ENCODE measurements at places on chromosomes 5 and 9.

GRCh38 chr5:884345-885126 is 8.1 kb downstream of the BRD9 start:
- DNase-seq, result no peak

GRCh38 chr5:7347377-7347776 is 48.6 kb upstream of the ADCY2 start:
- DNase-seq, result no peak

- DNase-seq, result no peak
Measured at GRCh38 chr5:6517510-6517909, 68.9 kb downstream of the UBE2QL1 start.

DNA sequence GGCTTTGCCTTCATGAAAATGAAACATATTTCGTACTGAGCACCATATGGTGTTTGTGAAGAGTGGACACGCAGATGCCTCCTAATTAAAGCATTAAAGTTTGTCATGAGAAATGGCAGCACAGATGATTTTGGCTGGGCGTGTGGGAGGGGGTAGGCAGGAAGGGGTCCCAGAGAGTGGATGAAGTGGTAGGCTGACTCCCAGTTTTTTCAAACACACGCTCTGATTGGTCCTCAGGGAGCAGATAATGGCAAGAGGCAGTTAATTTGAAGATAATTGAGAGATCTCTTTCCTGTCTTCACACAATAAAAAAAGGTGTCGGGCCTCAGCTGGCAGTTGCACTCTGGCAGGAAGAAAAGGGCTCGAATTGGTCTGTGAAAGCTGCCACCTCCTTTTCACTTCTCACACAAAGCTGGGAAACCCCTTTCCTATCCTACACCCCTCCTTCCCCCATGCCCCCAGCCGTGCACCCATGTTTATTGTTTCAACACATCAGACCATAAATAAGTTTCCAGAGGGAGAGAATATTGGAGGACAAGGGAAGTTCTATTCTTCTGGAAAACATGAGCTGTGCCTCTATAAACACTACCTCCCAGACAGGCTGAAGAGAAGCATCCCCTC is 429.6 kb downstream of the ARHGEF28 start:
- DNase-seq, result no peak

- no peak for DNase-seq
Measured at GRCh38 chr9:89409466-89409865, 88.4 kb downstream of the SEMA4D start.

DNA sequence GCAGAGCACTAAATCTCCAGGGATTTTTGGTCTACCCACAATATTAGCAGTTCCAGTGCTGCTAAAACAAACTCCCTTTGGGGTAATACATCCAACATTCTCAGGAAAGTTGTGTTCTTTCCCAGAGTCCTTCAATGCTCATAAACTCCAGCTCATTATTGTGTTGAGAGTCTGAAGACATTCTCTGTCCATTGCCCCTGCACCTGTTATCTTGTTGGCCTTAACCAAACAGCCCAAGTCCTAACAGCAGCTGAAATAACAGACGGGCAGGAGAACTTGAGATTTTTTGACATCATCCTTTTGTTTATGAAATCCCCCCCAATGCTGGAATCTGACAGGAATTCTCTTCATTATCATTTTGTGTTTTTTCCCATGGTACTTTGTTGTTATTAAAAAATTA is 110.8 kb downstream of the PAPPA start:
- DNase-seq, result no peak

- DNase-seq, result no peak
Measured at GRCh38 chr9:127867356-127868277, 9.9 kb downstream of the AK1 start.

DNA sequence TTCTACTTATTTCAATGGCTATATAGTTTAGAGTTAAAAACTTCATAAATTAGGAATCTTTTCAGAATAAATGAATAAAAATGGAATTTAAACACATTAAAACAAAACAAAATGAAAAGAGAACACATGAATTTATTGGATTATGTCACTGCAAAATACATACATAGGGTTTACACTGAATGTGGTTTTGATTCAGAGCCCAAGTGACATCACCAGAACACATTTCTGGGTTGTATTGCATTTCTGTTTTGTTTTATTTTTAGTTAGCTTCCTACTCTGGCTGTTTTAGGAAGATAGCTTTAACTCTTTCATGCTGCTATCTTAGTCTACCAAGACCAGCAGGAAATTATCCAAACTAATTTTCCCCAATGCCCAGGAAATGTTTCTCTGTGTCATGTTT is 1935.0 kb downstream of the EFNA5 start:
- DNase-seq, result no peak

GRCh38 chr5:39137819-39138451 is 63.7 kb upstream of the RICTOR start:
- DNase-seq, result no peak

GRCh38 chr9:128175726-128176125 is 15.6 kb downstream of the CIZ1 start:
- DNase-seq, result no peak

DNA sequence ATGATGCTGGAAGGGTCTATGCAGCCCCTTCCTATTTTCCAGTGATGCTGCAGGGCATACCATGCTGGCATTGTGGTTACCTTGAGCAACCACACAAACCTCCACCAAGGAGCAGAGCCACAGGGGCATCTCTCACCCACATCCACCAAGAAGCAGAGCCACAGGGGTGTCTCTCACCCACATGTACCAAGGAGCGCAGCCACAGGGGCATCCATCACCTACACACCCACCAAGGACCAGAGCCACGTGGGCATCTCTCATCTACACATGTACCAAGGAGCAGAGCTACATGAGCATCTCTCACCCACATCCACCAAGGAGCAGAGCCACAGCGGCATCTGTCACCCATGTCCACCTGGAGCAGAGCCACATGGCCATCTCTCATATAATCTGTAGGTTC is 8.8 kb upstream of the GM2A start:
- DNase-seq, result no peak

- DNase-seq, result no peak
Measured at GRCh38 chr5:133658327-133658726, 46.0 kb upstream of the FSTL4 start.

- DNase-seq, result no peak
Measured at GRCh38 chr9:28082671-28083070, 509.4 kb upstream of the C9orf72 start.

DNA sequence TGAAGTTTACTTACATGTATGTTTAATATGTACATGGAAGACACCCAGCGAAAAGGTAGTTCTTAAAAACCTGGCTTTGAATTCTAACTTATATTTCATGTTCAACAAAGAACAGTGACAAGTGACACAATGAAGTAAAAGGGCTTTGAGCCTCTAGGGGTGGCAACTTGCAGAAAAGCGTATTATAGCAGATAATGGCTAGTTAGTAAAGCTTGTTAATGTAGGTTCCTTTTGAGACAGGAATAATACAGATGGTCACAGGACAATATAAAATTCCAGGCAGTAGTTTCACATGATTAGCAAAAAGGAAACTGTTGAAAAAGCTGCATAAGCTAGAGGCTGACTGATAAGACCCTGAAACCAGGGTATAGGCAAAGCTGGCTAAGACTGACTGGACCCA is 132.4 kb upstream of the FTMT start:
- DNase-seq, result no peak

DNA sequence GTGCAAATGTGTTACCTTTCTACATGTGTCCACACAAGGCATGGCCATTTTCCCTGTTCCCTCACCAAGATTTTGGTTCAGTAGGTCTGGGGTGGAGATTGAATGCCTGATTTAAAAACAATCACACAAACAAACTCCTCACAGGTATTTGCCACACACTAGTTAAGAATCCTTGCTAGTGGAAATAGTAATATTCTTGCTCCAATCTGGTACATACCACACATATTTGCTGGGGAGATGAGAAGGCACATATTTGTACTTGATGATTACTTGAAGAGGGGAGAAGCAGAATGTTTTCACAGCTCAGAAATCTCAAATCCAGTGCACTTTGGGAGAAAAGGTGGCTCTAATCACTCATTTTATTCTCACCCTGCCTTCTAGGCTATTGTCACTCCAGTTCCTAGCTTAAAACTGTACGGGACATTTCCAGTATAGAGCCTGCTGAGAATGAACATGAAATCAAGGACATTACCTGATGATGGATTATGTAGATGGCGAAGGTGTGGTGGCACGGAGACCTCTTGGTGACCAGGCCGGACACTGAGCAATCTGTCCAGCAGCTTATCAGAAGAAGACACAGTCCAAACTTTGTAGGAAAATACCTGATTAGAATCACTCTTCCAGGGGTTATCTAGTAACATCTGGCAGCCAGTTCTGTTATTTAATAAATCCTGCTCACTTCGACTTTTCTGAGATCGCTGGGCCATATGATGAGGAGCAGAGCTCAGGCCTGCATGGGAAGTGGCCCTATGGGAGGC is 116.1 kb upstream of the IL6ST start:
- no peak for DNase-seq

DNA sequence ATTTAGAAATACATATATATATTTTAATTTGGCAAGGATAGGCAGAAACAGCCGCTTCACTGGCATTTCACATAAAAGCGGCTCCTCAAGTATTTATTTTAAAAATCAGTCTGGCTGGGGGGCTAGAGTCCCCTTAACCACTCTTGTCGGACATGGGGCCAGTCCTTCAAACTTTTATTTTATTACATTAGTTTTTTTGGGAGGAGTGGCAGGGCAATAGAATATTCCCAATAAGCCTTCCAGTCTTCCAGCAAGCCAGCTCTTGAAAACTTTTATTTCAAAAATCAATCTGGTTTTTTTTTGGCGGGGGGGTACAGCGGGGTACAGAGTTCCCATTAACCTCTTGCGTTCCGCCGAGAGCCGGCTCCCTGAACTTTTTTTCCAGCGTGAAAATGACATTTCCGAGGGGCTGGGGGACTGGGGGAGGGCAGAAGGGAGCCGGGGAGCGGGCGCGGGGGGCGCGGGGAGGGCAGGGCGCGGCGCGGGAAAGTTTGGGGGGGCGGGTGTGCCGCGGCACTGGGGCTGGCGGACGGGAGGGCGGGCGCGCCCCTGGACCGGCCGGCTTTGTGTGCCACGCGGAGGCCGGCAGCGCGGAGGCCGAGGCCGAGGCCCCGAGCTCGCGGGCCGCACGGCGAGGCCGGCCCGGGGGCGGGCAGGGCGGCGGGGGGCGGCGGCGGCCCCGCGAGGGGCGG is 504 bp upstream of the ZNF618 start:
- DNase-seq, result peak; percentile 41

DNA sequence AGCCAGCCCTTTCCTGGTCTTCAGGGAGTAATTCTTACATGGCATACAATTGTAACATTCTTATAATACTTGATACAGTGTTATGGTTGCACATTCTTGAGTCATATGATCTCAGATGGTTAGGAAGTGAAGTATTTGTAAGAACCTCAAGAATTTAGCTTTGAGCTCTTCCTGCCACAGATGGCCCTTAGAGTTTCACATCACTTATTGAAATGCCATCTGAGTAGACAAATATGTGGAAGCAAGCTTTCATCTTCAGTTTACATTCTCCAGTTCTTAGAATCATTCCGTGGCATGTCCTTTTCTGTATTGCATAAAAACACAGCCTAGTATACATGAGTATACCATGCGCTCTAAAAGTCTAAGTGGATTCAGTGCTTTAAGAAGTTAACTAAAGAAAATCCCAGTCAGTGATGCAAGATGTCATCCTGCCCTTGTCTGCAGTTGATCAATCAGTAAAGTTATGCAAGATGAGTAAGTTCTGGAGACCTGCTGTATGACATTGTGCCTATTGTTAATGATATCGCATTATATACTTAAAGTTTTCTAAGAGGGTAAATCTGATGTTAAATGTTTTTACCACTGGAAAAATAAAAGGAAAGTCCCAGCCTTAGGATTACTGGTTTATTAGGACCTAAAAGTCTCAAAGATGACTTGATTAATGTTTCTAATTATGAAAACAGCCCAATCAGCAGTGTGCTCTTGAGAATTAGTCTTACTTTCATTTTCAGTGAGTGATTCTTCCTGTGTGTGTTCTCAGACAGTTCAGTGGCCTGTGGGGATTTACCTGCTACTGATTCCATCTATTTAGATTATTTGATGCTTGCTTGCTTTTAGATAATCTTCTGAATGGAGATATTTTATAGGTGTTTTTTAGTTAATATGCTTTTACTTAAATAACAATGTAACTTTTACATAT is 29.4 kb downstream of the RHOBTB3 start:
- DNase-seq, result no peak

DNA sequence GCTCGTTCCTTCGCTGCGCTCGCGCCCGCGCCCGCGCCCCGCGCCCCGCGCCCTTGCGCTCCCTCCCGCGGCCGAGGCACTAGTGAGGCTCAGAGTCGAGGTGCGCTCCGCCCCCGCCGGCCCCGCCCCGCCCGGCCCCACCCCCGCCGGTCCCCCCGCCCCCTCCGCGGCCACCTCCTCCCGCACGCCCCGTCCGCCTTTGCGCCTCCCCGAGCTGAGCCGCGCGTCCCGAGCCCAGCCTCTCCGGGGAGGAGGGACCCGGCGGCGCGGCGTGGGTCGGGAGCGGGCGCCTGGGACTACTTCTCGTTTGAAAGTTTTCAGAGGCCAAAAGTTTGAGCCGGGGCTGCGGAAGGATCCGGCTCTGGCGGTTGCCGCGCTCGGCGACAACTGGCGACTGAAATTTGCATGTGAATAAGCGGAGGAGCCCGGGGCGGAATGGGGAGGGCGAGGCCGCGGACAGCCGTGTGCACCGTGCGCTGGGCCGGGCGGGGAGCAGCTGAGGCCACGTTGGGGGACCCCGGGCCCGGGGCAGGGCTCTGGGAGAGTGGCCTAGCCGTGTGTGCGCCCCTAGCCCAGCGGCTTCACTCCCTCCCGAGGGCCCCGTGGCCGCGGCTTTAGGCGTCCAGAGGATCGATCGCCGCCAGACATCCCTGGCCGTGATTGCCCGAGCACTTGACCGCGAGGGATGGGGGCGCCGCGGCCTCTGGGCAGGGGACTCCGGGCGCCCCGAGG is at the start of gene NOTCH1:
Gene NOTCH1 (minus strand): TSS at position 84 of the 732 bp plus-strand sequence. CDS start 262 bp downstream, outside the sequence.
- DNase-seq, result peak; percentile 95

GRCh38 chr5:8386719-8387288 is 517.9 kb downstream of the MTRR start:
- DNase-seq, result no peak

DNA sequence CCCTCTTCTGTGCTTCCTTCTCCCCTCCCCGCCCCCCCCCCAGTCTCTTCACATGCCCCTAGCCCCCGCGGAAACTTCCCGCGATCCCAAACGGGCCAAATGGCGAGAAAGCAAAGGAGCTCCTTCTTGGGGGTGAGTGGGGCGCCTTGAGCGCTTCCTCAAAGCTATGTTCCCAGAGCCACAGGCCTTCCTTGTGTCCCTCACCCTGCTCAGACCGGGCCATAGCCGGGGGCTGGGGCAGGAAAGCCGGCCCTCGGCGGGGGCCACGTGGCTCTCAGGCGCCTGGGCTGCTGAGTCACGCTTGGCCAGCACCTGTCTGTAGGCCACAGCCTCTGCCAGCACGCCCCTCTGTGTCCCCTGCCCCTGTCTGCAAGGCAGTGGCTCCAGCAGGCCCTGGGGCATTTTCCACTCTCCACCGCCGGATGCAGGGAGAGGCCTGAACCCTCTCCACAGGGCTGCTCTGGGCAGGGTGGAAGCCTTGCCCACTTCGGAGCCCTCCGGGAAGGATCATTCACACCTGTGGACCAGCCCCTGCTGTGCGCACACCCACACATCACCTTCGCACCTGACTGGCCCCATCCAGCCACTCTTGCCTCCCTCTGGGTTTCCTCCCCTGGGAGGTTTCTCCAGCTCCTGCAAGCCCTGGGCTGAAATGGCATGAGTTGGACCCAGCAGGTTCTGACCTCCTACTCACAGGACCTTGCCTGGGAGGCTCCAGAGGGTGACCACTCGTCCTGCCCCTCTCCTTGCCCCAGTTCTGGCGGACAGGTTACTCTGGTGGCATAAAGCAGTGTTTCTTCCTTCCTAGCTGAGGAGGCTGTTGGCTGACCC is 1.2 kb upstream of the SQSTM1 start:
- DNase-seq, result no peak

GRCh38 chr9:98635374-98635773 is 73.4 kb downstream of the GABBR2 start:
- DNase-seq, result no peak
